ENCODE measurements at places on chromosomes 11 and 22.

- H3K4me3 ChIP-seq, result no peak overlapping the region
- no peaks in the 10 kb centered on the region for H3K27me3 ChIP-seq
- peaks cover 32% of the 10 kb centered on the region for H3K4me1 ChIP-seq
- no peaks in the 10 kb centered on the region for H3K36me3 ChIP-seq
- DNase-seq, result no peak
Observed at GRCh38 chr11:130673698-130674097, 225.3 kb downstream of the ADAMTS15 start.

DNA sequence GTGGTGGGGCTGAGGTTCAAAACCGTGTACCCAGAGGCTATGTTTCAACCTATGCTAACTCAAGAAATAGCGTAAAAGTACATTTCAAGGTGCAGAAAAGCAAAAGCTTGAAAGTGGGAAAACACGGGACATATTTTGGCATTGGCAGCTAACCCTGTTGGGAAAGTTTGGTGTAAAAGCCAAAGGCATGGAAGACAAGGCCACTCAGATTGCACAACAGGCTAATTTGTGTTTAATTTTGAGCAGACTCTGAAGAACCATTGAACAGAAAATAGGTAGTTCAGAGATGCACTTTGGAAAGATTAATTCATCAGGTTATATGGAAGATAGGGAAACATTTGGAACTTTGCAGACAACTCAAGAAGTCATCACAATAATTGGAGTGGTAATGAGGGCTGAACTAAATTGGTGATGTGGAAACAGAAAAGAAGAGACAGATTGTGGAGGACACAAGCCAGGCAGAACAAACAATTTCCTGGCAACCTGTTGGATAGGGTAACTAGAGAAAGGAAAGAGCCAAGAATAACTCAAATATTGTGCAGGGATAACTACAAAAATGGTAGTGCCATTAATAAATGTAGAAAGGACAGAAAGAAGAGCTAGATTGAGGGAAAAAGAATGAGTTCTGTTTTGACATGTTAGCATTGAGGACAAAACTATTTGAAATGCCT is 140.5 kb upstream of the PGR start:
- no peaks in the 10 kb centered on the region for H3K27me3 ChIP-seq
- H3K4me3 ChIP-seq, result no peak overlapping the region
- H3K4me1 ChIP-seq, result peaks cover 4% of the 10 kb centered on the region
- DNase-seq, result no peak
- H3K27ac ChIP-seq, result no peak overlapping the region

- no peak for DNase-seq
- no peak overlapping the region for H3K4me3 ChIP-seq
- no peak overlapping the region for H3K27ac ChIP-seq
Observed at GRCh38 chr11:112381578-112381977, 120.9 kb upstream of the PLET1 start.

GRCh38 chr22:26429458-26430286 is 612 bp downstream of the ASPHD2 start:
- H3K36me3 ChIP-seq, result no peaks in the 10 kb centered on the region
- no peak overlapping the region for H3K27ac ChIP-seq
- no peak for DNase-seq
- H3K27me3 ChIP-seq, result peaks cover 46% of the 10 kb centered on the region
- peaks cover 34% of the 10 kb centered on the region for H3K4me1 ChIP-seq
- H3K4me3 ChIP-seq, result peak overlapping the region; percentile 56

DNA sequence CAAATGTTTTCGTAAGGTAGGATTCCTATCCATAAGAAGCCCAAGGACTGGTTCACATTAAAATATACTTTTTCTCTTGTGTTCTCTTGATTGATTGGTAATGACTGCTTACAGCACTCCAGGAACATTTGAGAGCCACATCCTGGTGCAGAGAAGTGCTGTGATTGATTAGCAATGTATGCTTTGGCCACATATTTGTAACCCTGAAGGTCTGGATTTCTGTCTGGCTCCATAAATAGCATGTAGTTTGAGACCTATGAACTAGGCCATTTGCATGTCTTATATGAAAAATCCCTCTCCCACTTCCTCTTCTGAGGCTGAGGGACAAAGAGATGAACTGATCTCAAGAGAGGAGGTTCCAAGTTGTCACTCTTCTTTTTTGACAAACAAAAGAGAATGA is 49.3 kb upstream of the CD44 start:
- H3K4me3 ChIP-seq, result no peak overlapping the region
- DNase-seq, result no peak
- no peak overlapping the region for H3K27ac ChIP-seq

GRCh38 chr22:30002861-30003486 is 77.3 kb upstream of the HORMAD2 start:
- H3K27ac ChIP-seq, result no peak overlapping the region
- H3K4me1 ChIP-seq, result peaks cover 5% of the 10 kb centered on the region
- H3K4me3 ChIP-seq, result no peak overlapping the region
- H3K36me3 ChIP-seq, result peaks cover 7% of the 10 kb centered on the region
- DNase-seq, result no peak
- H3K27me3 ChIP-seq, result no peaks in the 10 kb centered on the region

- no peak overlapping the region for H3K4me3 ChIP-seq
- no peak for DNase-seq
- no peaks in the 10 kb centered on the region for H3K36me3 ChIP-seq
- no peak overlapping the region for H3K27ac ChIP-seq
- peaks cover 28% of the 10 kb centered on the region for H3K4me1 ChIP-seq
Observed at GRCh38 chr11:34302046-34302921, 55.5 kb downstream of the ABTB2 start.

DNA sequence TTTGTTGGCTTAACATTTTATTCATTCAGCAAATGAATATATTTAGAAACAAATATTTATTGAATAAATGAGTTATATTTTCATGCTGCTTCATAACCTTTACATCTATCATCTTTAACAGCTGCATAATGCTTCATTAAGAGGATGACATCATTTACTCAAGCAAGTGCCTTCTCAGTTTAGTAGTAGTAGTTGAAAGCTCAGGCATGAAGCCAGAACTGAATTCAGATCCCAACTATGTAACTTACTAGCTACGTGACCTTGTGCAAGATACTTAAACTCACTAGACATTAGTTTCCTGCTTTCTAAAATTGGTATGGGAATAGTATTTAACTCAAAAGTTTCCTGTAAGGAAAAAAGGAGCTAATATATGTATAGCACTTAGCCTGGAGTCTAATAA is 90.3 kb downstream of the TMPRSS5 start:
- no peak overlapping the region for H3K27ac ChIP-seq
- DNase-seq, result no peak
- no peaks in the 10 kb centered on the region for H3K4me1 ChIP-seq
- H3K27me3 ChIP-seq, result no peaks in the 10 kb centered on the region

- no peak overlapping the region for H3K27ac ChIP-seq
- H3K4me1 ChIP-seq, result no peaks in the 10 kb centered on the region
- H3K36me3 ChIP-seq, result no peaks in the 10 kb centered on the region
Observed at GRCh38 chr11:93974759-93975158, 46.4 kb upstream of the HEPHL1 start.

GRCh38 chr11:30635401-30635989 is 49.3 kb upstream of the MPPED2 start:
- H3K4me1 ChIP-seq, result peaks cover 4% of the 10 kb centered on the region
- peak; percentile 78 for DNase-seq
- no peaks in the 10 kb centered on the region for H3K36me3 ChIP-seq
- H3K27ac ChIP-seq, result no peak overlapping the region

DNA sequence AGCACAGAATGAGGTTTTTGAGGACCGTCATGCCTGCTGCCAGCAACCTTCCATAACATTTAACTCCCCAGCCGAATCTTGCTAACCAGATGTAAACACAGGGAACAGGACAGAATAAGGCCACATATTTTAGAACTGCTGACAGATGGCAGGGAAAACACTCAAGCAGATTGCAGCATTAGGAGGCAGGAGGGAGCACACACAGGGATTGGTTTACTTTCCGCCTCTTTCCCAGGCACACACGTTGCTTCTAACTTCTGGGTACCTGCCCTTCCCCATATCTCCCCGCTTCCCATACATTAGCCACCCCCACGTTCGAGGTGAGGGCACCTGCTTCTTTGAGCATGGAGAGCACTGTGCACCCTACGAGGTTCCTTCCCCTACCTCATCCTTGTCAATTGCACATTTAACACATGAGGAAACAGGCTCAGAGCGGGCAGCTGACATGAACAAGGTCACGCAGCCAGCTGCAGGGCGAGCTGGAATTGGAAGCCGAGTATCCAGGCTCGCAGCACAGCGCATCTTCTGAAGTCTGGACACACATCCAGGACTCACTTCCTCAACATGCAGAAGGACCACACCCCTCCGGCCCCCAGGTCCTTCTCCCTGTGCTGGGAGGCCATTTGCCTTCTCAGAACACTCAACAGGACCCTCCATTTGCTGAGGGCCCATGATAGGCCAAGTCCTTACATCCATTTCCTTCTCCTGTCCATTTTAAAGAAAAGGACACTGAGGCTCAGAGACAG is 18.7 kb downstream of the ASPHD2 start:
- no peaks in the 10 kb centered on the region for H3K4me1 ChIP-seq
- H3K27ac ChIP-seq, result no peak overlapping the region
- H3K27me3 ChIP-seq, result no peaks in the 10 kb centered on the region
- H3K36me3 ChIP-seq, result no peaks in the 10 kb centered on the region
- H3K4me3 ChIP-seq, result no peak overlapping the region
- DNase-seq, result no peak

DNA sequence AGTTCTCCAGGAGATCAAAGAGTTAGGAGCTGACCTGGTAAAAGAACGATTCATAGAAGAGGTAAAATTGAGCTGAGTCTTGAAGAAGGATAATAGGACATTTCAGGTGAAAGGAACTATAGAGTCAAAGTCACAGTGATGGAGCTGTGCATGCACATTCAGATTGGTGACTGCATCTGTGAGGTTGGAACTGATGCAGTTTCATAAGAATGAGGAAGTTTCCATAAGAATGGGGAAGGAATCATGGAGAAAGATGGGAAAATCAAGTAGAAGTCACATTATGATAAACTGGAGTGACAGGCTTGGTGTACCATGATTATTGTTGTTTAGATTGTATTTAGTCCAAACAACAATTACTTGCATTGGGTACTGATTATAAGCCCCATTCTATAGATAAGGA is 232.2 kb downstream of the FAM76B start:
- H3K27ac ChIP-seq, result peak overlapping the region; percentile 95
- no peaks in the 10 kb centered on the region for H3K27me3 ChIP-seq
- no peak for DNase-seq
- no peak overlapping the region for H3K4me3 ChIP-seq
- no peaks in the 10 kb centered on the region for H3K36me3 ChIP-seq
- peaks cover 40% of the 10 kb centered on the region for H3K4me1 ChIP-seq

GRCh38 chr11:46345881-46346484 is 1.3 kb upstream of the DGKZ start:
- H3K27me3 ChIP-seq, result peaks cover 12% of the 10 kb centered on the region
- no peak overlapping the region for H3K4me3 ChIP-seq
- peaks cover 24% of the 10 kb centered on the region for H3K4me1 ChIP-seq
- no peak overlapping the region for H3K27ac ChIP-seq
- H3K36me3 ChIP-seq, result no peaks in the 10 kb centered on the region
- no peak for DNase-seq

- H3K4me3 ChIP-seq, result no peak overlapping the region
- no peak overlapping the region for H3K27ac ChIP-seq
- peak; percentile 37 for DNase-seq
- peaks cover 37% of the 10 kb centered on the region for H3K4me1 ChIP-seq
Observed at GRCh38 chr11:123185326-123185725, 9.7 kb downstream of the CLMP start.

DNA sequence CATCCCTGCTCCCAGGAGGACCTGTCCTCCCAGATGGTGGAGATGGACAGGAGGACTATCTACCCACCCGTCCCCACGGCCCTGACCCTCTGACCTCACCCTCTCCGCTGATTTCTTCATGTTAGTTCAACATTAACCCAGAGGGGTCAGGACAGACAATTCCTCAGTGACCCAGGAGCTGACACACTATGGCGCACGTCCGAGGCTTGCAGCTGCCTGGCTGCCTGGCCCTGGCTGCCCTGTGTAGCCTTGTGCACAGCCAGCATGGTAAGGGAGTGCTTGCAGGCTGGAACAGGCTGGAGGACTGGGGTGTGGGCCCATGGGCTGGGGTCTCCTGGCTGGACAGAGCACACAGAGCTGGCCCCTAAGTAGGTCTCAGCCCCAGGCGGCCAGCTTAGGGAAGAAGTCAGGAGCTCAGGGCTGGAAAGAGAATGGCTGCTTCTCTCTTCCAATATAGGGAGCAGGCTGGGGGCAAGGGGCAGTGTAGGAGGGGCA is at the start of gene F2:
F2 (plus strand) TSS at position 166 of the 495 bp plus-strand sequence; CDS start at position 189, 23 bp downstream.
- DNase-seq, result no peak
- H3K4me1 ChIP-seq, result no peaks in the 10 kb centered on the region
- no peak within 1 kb of the TSS for H3K27ac ChIP-seq
- no peaks in the 10 kb centered on the region for H3K36me3 ChIP-seq
- no peaks in the 10 kb centered on the region for H3K27me3 ChIP-seq
- H3K4me3 ChIP-seq, result no peak within 1 kb of the TSS

DNA sequence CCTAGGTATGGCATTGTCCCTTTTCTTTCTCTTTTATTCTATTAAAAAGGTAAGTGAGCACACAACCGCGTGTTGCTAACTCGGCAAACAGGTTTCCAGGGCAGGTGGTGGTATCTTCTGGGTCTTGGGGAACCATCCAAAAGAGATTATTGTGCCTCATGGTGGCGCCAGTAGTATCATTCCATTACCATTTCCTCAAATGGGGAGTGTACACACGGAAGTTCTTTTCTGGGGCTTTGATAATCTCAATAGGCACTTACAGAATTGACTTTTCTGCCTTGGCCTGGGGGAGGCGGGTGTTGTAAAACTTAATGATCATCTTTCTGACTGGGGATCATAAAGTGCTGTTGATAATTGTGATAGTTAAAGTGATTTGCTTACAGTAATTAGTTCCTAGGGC is 234.1 kb downstream of the KIRREL3 start:
- no peak overlapping the region for H3K4me3 ChIP-seq
- no peak overlapping the region for H3K27ac ChIP-seq
- no peaks in the 10 kb centered on the region for H3K4me1 ChIP-seq
- no peaks in the 10 kb centered on the region for H3K36me3 ChIP-seq
- no peaks in the 10 kb centered on the region for H3K27me3 ChIP-seq

GRCh38 chr22:35337932-35338331 is 38.2 kb downstream of the TOM1 start:
- no peak overlapping the region for H3K4me3 ChIP-seq
- peak overlapping the region; percentile 67 for H3K27ac ChIP-seq
- no peaks in the 10 kb centered on the region for H3K36me3 ChIP-seq
- no peak for DNase-seq
- H3K4me1 ChIP-seq, result peaks cover 11% of the 10 kb centered on the region

DNA sequence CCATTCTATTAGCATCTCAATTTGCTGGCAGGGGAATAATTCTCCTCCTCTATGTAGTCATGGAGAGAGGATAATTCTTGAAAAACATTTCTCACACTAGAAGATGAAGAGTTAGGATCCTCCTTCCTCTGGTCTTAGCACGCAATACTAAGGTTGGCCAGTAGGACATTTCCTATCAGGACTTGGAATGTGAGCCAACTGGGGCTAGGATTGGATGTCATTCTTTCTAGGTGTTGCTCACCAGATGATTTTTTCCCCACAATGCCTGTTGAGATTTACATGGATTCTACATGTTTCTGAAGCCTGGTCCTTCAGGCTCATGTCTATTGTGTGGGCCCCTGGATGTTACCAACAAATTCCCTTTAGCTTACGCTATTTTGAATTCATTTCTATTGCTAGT is 28.0 kb downstream of the SLN start:
- H3K27ac ChIP-seq, result no peak overlapping the region
- H3K4me1 ChIP-seq, result no peaks in the 10 kb centered on the region
- H3K27me3 ChIP-seq, result no peaks in the 10 kb centered on the region
- no peak overlapping the region for H3K4me3 ChIP-seq
